ENCODE measurements at places on chromosomes 11 and 22.

DNA sequence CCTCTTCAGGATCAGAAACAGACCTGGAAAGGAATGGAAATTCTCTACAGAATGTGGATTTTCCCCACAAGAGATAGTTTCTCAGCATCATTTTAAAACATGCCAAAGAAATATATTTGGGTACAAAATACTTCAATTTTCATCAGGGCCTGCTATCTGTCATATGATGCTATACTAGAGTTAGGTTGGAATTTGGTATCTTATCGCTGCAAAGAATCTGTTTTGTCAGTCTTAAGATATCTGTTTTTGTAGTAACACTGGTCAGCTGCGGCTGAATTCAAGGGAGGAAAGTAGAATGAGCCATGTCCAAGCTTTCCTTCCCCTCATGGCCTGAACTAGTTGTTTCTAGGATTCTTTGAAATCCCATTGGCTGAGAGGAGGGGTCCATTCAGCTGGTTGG lies 806.4 kb downstream of the KCNA4 start:
- no peak for DNase-seq

DNA sequence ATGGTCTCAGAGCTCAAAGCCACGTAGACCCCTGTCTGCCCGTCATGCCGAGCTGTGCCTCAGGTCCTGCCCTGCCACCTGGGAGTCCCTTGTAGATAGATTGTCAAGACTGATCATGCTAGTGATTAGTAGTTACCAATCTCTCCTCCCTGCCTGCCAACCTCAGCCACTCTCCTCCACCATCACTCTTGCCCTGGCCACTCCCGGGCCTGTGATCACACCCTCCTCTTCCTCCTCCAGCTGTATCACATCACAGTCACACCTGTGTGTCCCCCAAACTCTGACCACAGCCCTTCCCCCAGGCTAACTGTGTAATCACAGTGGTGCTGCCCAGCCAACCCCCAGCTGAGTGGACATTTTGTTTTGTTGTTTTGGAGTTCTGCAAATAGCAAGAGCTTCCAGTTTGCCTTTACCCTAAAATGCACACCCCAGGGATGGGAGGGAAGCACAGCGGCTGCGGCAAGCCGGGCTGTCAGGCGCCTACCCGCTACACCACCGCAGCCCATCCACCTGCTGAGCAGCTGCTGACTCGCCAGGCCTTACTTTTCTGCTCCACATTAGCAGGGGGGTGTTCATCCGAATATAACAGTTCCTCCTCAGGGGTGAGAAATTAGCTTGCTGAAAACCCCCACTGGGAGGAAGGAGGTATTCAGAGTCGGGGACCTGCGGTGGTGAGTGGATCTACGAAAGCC lies 45.8 kb downstream of the LRFN4 start:
- no peak for DNase-seq

DNA sequence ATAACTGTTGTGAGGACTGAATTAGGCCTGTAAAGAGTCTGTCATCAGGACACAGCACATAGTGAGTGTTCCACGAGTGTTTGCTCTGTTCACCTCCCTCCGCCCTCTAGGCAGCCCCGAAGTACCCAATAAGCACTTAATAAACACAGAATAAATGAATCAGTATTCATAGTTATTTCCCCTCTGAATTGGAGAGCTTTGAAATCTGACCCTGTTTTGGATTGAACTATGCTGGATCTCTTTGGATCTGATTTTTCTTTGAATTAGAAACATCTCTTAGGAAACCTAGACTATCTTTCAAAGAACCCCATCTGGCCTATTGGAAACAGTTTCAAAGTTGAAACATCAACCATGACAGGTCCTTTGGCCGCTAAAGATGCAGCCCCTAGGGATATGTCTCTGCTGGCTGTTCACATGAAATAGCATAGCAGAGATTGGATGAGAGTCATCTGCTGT lies 615.5 kb downstream of the NTM start:
- no peak for DNase-seq

DNA sequence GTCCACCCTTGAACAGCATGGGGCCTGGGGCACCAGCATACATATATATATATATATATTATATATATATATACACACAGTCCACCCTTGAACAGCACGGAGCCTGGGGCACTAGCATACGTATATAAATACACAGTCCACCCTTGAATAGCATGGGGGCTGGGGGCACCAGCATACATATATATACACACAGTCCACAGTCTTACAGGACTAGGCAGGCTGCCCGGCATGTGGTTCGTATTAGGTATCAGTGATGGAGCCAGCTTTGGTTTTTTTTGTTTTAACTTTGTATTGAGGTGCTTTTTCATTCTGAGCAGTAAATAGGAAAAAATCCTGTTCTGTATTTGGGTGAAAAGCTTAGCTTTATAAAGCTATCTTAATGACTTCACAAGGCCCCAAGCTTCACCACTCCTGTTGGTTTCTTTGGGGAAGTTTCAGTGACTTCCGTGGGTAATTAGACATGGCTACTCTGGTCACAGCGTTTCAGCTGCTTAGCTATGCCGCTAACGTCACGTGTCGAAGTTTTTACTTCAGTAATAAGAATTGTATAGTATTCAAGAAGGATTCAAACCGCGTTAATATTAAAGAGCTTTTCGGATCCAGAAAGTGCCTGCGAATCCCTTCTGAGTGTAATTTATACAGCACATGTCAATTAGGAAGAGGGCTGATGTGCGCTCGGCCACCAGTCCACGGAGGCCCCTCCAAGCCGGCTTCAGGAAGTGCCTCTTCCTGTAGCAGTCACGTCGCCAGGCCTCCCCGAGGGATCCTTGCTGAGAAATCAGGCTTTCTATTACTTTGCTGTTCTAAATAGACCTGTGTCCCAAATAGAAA lies 179.7 kb downstream of the TBC1D22A start:
- DNase-seq = no peak

GRCh38 chr22:37234736-37235711 lies 9.0 kb downstream of the RAC2 start:
- no peak for DNase-seq

All from NCI-H187 treated with DMSO at 0.1 percent for 48 hours (cell line).